ENCODE measurements at places on chromosomes 7 and 10. TPM values are rescaled to one million over a fixed set of nuclear protein-coding genes. Genes with fewer than 3 reads are reported as not detected.

Gene SEMA3D
- polyA plus RNA-seq = 4.1 TPM

GRCh38 chr7:30757342-30757692 is 5.4 kb downstream of the INMT start:
- H3K36me3 ChIP-seq = peaks cover 12% of the 10 kb centered on the region
- no peaks in the 10 kb centered on the region for H3K27me3 ChIP-seq
- peaks cover 19% of the 10 kb centered on the region for H3K4me1 ChIP-seq
- H3K27ac ChIP-seq = no peak overlapping the region

Gene FAM131B
- 2.0 TPM for polyA plus RNA-seq

Gene ANKRD30A
- not detected for polyA plus RNA-seq

Gene CALHM3
- not detected for polyA plus RNA-seq

- no peaks in the 10 kb centered on the region for H3K4me1 ChIP-seq
- no peaks in the 10 kb centered on the region for H3K36me3 ChIP-seq
- no peaks in the 10 kb centered on the region for H3K27me3 ChIP-seq
- H3K27ac ChIP-seq = no peak overlapping the region
These were observed 143.6 kb upstream of the FAM13C start for GRCh38 chr10:59505926-59506325.

Data from fibroblast of lung (primary cell).